Caki2 (cell line): ENCODE measurements at places on chromosomes 1 and 21. TPM values are rescaled to one million over a fixed set of nuclear protein-coding genes. Genes with fewer than 3 reads are reported as not detected.

The DMRTA2 gene
- total RNA-seq: not detected in 2 replicates

The UBL4B gene
- not detected in 2 replicates for total RNA-seq

The TCHH gene
- total RNA-seq: not detected in 2 replicates

The ITLN2 gene
- not detected in 2 replicates for total RNA-seq

GRCh38 chr1:235229868-235230267 lies 68.8 kb upstream of the RBM34 start:
- no peak for DNase-seq

GRCh38 chr1:66452982-66453381 lies 81.0 kb upstream of the SGIP1 start:
- DNase-seq: no peak

GRCh38 chr1:19582318-19582717 lies 61.8 kb upstream of the NBL1 start:
- peak; percentile 16 for DNase-seq

GRCh38 chr1:171984850-171985485 lies 143.7 kb downstream of the DNM3 start:
- peak; percentile 34 for DNase-seq

GRCh38 chr1:216945538-216946080 lies 222.4 kb upstream of the ESRRG start:
- no peak for DNase-seq
